ENCODE measurements at places on chromosomes 5 and 9.
A peak's percentile ranks its signal among the peaks of the same experiment; 100 is the strongest.

DNA sequence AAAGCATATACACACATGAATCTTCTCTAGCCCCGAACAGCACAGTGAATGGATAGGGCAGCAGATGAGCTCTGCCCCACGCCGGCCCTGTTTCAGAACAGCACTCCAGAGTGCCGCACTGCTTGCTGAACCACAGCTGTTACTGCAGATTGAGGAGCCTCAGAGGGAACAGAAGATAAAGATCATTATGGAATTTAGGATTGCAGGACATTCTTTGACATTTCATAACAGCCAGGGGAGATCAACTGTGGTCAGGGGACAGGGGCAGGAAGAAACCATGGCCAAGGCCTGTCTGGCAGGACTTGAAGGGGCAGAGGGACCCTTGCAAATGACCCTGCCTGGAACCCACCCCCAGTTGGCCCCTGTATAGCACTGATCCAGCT, 20.6 kb downstream of the IRF1 start:
- no peak for ATAC-seq

- ATAC-seq: no peak
Measured at GRCh38 chr5:57447658-57448057, 35.0 kb downstream of the ACTBL2 start.

DNA sequence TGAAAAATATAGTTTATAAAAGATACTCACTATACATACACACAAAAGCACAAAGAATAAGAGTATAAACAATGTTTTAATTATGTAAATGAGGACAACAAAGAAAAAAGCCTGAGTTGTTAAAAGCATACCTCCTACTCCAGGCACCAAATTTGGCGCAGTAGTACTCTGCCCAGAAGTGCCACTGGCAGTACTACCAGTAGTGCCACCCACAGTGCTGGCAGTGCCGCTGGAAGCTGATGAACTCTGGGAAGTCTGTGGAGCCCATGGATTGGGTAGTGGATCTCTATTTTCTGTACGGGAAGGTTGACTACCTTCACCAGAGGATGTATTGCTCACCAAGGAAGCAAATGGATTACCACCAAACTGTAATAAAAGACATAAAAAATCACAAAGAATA, 30.2 kb downstream of the UBQLN1 start:
- no peak for ATAC-seq

DNA sequence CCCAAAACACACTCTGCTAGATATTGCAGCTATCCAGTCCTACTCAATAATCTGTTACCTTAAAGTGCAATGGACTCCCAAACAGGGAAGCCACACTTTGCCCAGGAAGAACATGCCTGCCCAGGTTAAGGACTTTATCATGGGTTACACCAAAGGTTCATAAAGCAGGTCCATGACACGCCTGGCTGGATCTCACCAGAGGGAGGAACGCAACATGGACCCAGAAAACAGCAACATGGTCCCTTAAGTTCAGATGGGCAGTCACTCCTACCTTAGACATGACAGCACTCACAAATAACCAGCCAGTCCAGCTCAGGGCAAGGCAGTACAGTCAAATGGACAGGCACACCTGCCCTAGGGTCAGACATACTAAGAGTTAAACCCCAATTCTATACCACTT, 3.8 kb downstream of the P4HA2 start:
- no peak for ATAC-seq

DNA sequence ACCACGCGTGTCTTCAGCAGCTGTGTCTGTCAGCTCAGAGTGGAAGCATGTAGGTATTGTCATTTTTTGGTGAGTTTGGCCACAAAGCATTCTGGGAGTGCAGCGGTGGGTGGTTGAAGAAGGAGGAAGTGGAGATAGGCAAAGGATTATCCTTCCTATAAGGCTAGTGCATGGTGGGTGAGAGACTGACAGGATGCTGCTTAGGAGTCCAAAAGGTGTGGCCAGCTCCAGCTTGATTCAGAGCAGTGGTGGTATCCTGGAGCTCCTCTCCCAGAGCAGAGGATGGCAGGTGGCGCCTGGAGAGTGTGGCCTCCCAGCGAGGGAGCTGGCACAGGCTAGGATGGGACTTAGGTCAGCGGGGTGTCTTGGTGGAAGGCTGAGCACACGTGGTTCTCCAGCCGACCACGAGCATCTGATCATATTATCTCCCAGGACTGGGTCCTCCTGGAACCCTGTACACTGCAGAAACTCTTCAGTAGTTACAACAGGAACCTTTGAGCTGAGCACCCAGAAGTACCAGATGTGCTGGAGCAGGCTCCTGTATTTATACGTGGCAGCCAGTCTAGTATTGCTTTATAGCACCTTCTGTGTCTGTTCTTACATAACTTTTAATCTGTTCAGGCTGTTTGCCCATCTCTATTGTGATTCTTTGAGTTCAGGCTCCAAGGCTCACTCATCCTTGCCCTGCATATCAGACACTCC, 29.6 kb downstream of the MAML1 start:
- ATAC-seq: peak; percentile 16

GRCh38 chr9:5388026-5388819, 48.5 kb upstream of the RLN1 start:
- ATAC-seq: peak; percentile 56

DNA sequence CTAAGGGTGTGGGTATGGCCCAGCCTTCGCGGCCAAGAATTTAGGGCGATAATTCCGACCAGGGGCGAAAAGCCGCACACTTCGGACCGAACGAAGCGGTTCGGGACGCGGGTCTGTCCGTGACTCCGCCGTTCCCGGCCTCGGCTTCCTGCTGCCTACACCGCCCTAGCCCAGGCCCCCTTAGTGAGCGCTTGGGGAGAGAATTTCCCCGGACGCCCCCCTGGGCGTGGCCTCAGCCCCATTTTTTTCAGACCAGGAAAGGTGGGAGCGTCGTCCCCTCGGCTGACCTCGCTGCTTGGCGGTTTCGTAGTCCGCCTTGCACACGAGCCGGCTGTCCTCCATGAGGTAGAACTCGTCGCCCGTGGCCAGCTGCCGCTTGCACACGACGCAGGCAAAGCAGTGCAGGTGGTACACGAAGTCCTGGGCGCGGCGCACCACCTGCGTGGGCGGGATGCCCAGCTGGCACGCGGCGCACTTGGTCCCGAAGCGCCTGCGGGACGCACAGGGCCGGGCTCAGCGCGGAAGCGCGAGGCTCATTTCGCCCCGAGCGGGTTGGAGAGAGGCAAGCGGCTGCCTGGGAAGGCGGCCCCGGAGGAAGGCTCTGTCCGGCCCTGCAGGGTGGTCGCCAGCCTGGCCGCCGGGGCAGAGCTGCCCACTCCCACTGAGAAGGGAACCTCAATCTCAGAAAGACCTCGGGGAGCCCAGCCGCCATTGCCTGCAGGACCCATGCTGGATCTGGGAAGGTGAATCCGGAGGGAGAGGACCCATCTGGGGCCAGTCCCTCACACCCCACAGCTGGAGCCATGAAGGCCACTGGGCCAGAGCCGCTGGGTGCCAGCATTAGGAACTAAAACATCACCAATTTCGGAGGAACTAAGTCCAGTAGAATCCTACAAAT, 5.3 kb downstream of the LHX3 start:
- ATAC-seq: no peak

DNA sequence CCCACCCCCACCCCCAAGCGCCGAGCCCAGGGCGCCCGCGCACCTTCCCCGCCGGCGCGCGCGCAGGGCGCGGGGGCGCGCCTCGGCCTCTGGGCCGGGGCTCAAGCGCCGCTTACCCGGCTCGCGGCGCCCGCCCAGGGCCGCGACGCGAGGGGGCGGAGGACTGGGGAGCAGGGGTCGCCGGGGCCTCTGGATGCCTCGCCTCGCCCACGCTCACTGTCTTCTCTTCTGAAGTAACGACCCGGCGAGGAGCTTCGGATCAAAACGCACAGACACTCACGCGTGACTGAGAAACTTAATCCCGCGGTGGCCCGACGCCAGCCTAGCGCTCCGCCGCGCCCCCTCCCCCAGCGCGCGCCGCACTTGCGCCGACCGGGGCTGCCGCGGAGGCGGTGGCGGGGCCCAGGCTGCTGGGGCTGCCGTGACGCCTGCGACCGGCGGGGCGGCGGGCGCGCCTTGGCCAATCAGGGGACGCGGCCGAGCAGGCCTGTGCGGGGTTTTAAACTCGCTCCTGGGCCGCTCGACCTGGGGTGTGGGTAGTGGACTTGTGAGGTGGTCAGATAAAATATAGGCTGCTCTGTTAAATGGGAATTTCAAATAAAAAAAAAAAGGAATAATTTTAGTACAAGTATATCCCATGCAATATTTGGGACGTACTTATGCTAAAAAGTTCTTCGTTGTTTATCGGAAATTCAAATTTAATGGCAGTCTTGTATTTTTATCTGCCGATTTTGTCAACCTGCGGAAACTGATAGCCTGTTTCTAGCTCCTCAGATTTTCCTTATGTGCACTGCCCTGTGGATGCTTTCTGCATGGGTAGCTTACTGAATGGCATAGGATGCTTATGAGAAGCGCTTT, at the start of gene MPDZ:
TSS of gene MPDZ (minus strand) at position 409 of the 858 bp plus-strand sequence. CDS start 29,377 bp downstream, outside the sequence.
- peak; percentile 52 for ATAC-seq

DNA sequence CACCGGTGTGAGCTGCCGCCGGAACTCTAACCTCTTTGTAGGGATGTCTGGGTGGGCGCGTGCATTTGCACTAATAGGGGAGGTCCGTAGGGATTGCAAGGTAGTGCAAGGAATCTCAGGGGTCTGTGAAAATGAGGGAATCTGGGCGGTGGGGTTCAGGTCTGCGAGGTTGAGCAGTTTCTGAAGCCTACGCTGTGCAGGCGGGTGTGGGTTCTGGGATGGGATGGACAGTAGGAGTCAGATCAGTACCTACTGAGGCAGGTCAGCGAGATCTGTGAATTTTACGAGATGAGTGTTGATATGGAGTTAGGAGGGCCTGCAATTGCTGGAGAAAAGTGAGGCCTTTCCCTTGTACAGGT, 856 bp upstream of the ATOSB start:
- peak; percentile 22 for ATAC-seq

DNA sequence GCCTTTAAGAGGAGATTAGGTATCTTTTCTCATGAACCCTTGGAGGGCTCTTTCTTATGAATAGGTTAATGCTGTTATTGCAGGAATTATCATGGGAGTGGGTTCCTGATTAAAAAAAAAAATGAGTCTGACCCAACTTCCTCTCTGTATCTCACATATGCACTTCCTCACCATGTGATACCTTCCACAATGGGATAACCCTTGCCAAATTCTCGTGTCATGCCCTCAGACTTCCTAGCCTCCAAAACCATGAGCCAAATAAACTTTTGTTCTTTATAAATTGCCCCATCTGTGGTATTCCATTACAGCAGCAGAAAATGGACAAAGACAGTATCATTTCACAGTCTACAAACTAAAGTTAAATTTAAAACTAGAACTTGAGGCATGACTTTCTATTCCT, 1.0 kb downstream of the OR1B1 start:
- ATAC-seq: no peak

DNA sequence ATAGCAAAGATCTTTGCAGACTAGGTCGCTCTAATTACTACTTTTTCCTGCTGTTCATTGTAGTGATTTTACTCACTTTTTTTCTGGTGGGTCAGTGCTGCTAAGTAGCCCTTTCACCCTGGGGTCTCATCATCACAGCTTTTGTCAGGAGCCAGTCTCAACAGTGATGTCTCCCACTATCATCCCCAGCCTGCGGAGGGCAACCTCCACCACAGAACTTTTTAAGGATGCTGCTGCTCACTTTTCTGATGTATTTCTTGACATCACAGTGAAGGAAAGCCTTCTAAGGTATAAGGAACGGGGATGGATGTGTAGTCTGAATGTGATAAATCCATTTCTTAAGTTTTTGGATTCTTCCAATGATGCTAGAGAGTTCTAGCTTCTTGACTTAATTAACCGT, 242.5 kb upstream of the RIOK2 start:
- ATAC-seq: 0 out of 3 replicates have a peak, but pooled peaks have one; percentile 18

- no peak for ATAC-seq
Measured at GRCh38 chr9:93357649-93358048, 93.8 kb upstream of the FAM120A start.

DNA sequence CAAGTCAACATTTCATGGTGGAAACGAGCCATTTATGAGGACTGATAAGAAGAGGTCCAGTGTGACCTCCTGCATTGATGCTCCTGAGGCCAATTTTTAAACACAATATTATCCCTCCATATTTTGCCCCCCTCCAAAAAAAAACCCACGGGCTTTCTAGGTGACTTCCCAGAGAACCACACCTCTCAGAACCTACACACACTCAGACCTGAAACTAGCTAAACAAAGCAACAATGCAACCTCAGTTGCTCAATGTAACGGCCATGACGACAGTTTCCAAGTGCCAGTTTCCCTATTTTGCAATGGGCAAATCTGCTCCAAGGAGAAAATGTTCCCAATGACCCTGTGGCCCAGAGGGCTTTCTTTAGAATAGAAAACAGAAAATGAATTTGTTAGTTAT, 3.5 kb downstream of the NRG2 start:
- ATAC-seq: no peak

- ATAC-seq: no peak
Measured at GRCh38 chr5:165497707-165498106, 1992.3 kb downstream of the MAT2B start.

- ATAC-seq: peak; percentile 23
Measured at GRCh38 chr5:172860520-172861443, 26.7 kb downstream of the ERGIC1 start.

DNA sequence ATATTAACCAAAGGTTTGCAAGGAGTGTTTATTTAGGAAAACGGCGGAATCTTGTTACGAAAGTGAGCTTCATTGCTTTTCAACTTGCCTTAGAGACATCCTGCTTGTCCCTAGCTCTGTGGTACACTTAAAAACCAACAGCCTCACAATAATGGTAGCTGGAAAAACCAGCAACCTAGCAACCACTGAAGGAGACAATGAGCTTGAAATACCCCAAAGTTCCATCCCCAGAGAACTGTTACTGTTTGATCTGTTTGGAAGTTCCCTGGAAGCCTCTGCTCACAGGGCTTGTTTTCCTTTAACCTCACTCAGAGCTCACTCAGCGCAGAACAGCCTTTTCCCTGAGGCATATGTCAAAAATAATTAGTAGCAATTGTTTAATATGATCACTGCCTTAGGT, 43.2 kb downstream of the SH3TC2 start:
- ATAC-seq: no peak

DNA sequence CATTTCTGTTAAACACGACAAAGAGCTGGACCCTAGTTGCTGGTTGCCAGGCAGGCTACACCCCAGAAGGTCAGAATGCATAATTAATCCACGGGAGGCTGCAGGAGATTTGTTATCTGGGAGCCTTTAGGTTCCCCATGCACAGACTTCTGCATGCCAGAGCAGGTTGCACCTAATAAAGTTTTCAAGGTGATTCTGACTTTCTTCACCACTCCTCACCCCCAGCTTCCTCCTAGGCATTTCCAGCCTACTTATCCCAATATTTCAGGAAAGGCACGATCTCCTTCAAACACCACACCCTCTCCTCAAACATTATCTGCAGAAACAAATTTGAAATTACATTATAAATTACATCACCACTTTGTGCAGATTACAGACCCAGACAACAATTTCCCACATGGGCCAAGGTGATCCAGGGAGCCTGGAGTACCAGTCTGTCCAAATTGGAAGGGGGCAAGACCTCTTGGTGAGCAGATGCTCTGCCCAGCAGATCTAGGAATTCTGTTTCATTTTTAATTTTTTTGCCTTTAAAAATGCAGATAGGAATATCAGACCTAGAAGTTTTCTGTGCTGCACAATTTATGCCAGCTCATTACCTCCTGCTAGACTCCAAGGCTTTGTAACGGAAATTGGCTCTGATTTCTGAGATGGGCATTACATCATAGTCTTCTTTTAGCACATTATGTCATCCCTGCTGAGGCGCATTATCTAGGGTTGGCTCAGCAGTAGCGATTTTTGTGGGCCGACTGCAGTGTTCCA, 363.4 kb upstream of the SLC30A5 start:
- peak; percentile 95 for ATAC-seq
